Activated gamma-delta T cell (primary cell): ENCODE measurements at places on chromosomes 1 and 21.

GRCh38 chr1:176745945-176746344 lies 283.0 kb downstream of the PAPPA2 start:
- no peak for DNase-seq

- DNase-seq, result no peak
Observed at GRCh38 chr1:16012590-16013219, 5.1 kb downstream of the HSPB7 start.

DNA sequence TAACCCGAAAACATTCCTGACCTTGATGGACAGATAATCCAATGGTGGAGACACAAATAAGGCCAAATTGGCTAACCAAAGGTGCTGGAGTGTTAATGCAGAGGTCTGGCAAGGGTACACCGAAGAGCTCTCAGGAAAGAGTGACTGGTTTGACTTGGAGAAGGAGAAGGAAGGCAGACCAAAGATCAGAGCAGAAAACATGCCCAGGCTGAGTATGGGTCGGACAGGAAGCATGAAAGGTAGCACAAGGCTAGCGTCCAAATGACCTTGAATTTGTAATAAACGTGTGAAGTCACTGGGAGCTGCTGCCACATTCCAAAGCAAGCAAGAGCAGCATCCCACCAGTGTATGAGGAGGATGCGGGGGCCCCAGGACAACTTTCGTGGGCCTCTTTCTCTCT lies 45.7 kb downstream of the APP start:
- DNase-seq, result no peak

DNA sequence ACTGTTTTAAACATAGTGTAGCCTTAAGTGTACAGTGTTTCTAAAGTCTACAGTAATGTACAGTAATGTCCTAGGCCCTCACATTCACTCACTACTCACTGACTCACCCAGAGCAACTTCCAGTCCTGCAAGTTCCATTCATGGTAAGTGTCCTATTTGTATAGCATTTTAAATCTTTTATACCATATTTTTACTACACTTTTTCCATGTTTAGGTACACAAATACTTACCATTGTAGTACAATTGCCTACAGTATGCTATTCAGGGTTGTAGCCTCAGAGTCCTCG lies 3.6 kb upstream of the S100A10 start:
- no peak for DNase-seq

GRCh38 chr1:47407481-47407880 lies 8.6 kb upstream of the FOXE3 start:
- no peak for DNase-seq

GRCh38 chr21:33731447-33731846 lies 89.1 kb downstream of the ITSN1 start:
- no peak for DNase-seq
